ENCODE measurements at places on chromosomes 1 and 21. TPM values are rescaled to one million over a fixed set of nuclear protein-coding genes. Genes with fewer than 3 reads are reported as not detected.

Gene VCAM1
- 10.7 TPM for total RNA-seq

Gene RNU1-3
- total RNA-seq = 1,591 TPM

Gene NPR1
- not detected for total RNA-seq

Gene HENMT1
- 27.5 TPM for total RNA-seq

Gene MMEL1
- total RNA-seq = 0.81 TPM

Gene SPRR2F
- not detected for total RNA-seq

Gene SLC44A5
- total RNA-seq = not detected

Gene BCAS2
- total RNA-seq = 44.2 TPM

Gene CFAP126
- total RNA-seq = not detected

Gene DNASE2B
- total RNA-seq = not detected

Gene MSH4
- total RNA-seq = 1.1 TPM

Gene MATN1
- total RNA-seq = 0.31 TPM

Measured in natural killer cell treated with Interleukin-12 subunit alpha and Interleukin-12 subunit beta and Interleukin-15 and Interleukin-18, amount 100 ng/mL, for 72 hours (primary cell).